AG09319 (cell line): ENCODE measurements at places on chromosomes 5 and 9.

DNA sequence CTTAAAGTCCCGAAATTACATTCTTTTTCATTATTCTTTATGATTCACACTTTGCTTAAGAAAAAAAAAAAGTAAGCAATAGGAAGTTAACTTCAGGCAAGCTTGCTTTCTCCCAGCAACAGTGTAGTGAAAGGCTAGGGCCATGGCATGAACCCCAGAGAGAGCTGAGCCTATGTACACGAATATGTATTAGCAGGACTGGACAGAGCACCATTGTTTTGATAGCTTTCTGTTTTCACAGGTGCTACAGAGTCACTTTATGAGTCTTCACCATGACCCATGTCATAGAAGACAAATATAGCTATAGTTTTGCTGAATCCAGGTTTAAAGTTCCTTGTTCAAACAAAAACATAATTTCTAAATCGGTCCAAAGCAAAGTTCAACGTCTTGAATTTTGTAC is 199.2 kb downstream of the ADAMTSL1 start:
- DNase-seq = no peak

DNA sequence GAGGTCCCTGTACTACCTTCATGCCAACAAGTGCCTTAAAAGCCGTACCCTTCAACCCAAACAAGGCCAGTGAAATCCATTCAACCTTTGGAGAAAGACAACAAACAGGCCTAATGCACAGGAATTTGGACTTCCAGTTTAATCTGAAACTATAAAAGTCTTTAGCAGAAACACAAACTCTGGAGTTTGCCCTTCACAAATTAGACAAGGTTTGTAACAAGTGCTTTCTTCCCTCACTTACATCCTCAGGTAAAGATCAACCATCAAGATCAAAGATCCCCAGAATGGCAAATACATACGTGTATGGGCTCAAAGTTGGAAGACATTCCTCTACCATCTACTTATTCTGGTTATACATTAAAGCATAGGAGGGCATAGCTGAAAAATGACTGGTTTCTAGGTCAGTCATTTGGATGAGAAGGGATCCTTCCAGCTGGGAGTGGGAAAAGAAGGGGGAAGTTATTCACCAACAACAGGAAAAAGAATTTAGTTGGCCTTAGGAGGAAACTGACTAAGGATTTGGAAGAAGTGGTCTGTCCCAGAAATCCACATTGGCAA is 2.0 kb downstream of the DAB2 start:
- no peak for DNase-seq

- DNase-seq = no peak
Measured at GRCh38 chr9:121267689-121268597, at the start of gene GSN. Gene GSN, plus strand, starts transcription at chr9:121268162. Its CDS starts 33,810 bp downstream, at chr9:121301972.

DNA sequence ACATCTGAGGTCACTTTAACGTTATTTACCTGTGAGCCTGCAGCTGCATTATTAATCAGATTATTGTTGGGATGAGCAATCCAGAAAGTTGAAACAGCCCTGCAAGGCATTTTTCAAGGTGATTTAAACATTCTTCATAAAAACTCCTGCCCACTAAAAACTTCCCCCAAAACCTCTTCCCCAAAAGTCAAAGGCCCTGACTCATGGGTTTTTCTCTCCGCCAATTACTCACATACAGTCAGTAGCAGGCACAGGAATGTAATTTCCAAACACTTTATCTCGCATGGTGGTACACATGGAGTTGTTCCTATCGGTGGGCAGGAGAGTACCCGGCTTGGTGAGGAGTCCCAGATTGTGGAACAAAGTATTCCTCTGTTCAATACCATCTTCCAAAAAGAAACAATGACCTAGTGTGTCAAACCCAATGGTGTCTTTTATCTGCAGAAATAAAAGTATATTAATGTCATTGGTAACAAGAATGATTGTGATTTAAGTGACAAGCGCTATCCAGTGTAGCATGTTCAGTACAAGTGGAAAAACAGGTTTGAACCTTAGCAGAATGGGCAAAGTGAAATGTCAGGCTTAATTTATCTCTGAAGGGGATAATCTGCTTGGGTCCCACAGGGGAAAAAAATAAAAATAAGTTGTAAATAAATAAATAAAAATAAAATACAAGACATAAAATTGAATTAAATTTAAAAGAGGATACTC is 38.3 kb downstream of the CEMIP2 start:
- no peak for DNase-seq

DNA sequence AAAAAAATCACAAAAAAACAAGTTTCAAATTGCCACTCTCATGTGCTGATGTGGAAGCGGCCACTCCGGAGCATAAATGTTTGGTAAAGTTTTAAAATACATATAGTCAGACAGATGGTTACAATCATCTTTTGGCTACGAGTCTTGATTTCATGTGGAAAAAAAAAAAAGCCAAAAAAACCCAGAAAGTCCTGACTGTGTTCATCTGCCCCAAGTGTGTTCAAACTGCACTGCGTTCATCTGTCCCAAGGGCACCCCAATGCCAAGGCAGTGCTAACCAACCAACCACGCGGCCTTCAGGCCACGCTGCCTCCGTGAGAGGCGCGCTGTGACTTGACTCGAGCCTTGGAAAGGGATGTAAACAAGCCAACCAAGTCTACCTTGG is 127.1 kb downstream of the MYO10 start:
- no peak for DNase-seq

DNA sequence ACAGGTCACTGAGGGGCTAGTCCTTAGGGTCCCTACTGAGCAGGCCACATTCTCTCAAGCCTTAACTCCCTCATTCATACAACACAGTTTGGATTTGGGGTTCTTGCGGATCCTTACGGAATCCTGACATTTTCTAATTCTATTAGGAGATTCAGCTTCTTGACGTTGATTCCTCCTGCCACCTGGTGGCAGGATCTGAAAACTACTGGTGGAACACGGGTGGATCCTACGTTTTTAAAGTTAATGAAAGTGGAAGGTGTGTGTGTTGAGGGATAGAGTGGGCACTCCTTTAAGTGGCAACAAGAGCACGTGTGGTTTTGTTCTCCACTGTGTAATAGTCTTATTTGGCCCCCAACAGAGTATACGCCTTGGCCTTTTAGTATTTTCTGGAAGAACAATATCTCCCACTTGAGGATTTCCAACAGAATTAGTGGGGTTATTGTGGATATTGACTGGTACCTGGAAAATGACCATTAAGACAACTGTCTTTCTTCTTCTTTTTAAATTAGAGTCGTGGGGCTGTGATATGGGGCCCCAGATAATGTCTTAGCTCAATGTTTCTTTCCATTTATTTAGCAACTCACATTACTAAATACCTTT is 25.2 kb downstream of the SLC28A3 start:
- peak; percentile 34 for DNase-seq

- DNase-seq = no peak
Measured at GRCh38 chr9:93094658-93095204, 1.3 kb upstream of the CARD19 start.

- DNase-seq = no peak
Measured at GRCh38 chr5:56143373-56143714, 89.8 kb downstream of the ANKRD55 start.

DNA sequence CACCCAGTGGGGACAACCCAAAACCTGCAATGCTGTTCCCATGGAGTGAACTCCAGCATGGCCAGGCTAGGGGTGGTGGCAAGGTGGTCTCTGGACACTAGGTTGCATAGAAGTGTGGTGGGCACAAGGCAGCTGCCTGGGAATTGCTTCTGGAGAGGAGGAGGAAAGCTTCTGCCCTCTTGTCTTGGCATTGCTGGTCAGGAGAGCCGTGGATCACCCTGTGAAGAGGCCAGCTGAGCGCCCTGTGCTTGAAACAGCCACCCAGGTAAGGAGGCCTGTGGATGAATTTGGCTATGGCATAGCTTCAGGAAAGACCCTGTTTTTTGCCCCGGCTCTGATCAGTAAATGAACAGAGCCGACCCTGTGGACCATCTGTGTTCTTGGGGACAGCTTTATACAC is 273.1 kb downstream of the HSPA4 start:
- no peak for DNase-seq

- DNase-seq = no peak
Measured at GRCh38 chr9:129446828-129447550, 173.9 kb downstream of the C9orf50 start.

DNA sequence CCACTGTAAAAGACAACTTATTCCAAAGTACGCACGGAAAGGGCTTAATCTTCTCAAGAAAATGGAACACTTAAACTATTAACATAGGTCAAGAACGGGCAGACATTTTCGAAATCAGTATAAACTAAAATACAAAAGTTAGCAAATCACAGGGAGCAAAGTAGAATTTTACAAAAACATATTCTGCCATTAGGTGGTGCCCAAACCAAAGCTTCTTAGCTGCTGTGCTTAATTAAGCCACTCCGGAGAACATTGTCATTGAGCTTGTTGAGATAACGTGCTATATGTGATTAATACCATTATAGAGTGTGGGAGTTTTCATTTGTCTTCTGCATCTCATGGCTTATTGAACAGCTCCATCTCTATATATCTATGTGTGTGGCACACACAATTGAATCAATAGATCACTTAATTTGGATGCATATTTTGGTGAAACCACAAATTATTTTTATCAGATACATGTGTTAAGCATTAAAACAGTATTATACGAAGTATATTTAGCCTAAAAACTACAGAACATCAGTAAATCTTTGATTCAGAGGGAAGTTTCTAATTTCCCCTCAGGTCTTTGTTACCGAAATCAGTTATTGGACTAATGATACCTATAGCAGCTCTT is 23.4 kb downstream of the UBLCP1 start:
- DNase-seq = no peak

DNA sequence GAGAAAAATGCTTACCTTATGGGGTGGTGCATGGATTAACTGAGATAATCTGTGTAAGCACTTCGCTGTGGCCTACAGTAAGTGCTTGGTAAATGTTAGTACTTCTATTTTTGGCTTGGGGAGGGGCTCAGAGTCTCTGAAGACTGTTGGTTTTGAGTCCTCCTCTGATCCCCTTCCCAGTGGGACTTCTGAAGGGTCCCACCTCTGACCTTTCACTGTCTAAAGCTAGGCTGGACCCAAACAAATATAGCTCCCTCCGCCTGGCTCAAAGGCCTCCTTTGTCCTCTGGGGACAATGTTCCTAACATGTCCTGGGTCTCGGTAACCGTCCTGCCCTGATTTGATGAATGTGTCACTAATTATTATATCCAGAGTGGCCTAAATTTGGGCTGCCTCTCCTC is 34.8 kb downstream of the CAMK2A start:
- DNase-seq = no peak

DNA sequence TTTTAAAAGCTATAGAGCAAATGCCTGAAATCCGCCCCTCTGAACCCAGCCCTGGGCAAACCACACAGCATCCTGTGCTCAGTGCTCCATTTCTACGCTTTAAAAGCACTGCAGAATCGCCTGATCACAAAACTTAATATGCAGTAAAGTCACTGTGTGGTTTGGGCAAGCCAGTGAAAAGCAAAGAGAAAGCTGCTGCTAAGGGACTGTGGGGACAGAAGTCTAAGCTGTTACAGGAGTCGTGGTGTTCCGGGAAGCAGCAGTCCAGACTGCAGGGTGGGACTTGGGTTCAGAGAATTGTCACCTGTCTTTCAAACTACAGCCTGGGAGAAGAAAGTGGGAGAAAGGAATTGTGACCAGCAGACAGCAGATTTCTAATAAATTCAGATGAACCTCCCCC is 8.2 kb downstream of the RAPGEF1 start:
- DNase-seq = no peak

GRCh38 chr9:114852050-114852594 is 46.3 kb upstream of the TNFSF15 start:
- DNase-seq = peak; percentile 63

GRCh38 chr5:178818094-178818493 is 41.7 kb upstream of the ZNF354B start:
- no peak for DNase-seq

- no peak for DNase-seq
Measured at GRCh38 chr9:127928676-127929624, 1.6 kb downstream of the PIP5KL1 start.

- no peak for DNase-seq
Measured at GRCh38 chr5:581941-582340, 30.2 kb upstream of the CEP72 start.

DNA sequence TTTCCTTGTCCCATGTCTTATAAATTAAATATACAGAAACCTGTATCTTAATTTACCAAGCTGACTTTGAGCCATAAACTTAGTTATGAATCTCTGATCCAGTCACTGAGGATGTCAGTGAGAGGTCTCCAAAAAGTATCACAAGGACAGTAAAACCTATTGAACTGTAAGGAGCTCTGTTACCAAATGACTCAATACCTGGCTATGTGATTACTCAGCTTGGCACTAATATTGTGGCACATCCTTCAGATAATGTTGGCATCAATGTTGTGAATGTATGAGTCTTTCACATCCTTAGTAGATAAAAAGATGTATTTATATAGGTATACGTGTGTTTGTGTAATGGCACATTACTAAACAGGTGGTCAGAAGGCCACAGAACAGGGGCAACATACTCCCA is 18.0 kb upstream of the CAPSL start:
- DNase-seq = no peak

- no peak for DNase-seq
Measured at GRCh38 chr5:52491071-52491787, 296.5 kb upstream of the ITGA1 start.

DNA sequence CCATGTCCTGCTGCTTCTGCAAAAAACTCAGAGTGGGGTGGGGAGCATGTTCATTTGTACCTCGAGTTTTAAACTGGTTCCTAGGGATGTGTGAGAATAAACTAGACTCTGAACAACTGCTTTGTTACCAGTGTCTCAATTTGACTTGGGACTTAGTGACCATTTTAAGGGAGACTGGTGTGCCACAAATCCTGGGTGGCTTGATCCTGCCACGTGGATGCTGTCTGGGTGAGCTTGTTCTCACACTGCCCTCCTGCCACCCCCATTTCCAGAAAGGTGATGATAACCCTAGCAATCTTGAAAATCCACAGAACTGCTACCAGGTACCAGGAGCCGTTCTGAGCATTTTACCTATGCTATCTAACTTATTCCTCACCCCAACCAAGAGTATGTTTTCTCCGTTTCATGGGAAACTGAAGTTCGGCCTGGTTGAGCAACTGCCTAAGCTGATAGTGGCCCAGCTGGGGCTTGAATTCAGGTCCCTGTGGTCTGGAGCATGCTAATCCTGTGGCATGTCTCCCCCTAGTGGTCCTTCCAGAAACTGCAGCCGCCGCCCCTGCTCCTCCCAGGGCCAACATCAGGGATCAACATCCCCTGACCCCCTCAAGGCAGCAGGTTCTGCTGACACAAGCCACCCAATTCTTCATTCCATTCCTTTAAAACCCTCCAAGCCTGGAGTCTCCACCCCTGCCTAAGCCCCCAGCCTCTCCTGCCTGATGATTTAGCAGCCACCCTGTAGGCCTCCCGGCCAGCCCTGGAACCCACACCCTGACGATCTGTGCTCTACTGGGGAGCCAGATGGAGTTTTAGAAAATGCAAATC is 2.8 kb downstream of the IL3 start:
- peak; percentile 28 for DNase-seq

- DNase-seq = no peak
Measured at GRCh38 chr5:25444697-25445096, 799.9 kb upstream of the CDH10 start.
